ENCODE measurements at places on chromosomes 12 and 14.

GRCh38 chr12:55725556-55725955 is 3.3 kb downstream of the CD63 start:
- DNase-seq: no peak

GRCh38 chr12:3533703-3534386 is 42.8 kb downstream of the PRMT8 start:
- no peak for DNase-seq

- DNase-seq: no peak
Measured at GRCh38 chr14:97705976-97706375, 908.8 kb downstream of the VRK1 start.

DNA sequence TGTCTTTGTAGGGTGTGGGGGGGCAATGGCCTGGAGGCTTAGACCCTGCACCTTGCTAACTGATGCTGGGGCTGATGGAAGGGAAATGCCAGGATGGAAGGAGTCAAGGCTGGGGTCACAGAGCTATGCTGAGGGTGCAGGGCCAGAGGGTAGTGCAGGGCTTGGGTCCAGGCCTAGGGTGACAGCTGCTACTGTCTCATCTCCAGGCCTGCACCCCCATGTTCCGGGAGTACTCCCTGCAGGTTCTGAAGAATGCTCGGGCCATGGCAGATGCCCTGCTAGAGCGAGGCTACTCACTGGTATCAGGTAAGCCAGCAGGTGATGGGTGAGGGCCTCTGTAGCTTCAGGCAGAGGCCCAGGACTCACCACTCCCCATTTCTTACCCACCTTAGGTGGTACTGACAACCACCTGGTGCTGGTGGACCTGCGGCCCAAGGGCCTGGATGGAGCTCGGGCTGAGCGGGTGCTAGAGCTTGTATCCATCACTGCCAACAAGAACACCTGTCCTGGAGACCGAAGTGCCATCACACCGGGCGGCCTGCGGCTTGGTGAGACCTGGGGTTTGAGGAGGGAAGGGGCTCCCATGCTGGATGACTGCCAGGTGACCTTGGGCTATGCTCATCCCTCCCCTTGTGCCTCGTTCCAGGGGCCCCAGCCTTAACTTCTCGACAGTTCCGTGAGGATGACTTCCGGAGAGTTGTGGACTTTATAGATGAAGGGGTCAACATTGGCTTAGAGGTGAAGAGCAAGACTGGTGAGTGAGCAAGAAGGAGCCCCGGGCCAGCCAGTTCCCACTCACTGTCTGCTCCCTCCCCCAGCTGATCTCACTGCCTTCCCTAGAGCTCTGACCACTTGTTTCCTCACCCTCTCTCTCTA is 4.1 kb downstream of the SHMT2 start:
- no peak for DNase-seq

DNA sequence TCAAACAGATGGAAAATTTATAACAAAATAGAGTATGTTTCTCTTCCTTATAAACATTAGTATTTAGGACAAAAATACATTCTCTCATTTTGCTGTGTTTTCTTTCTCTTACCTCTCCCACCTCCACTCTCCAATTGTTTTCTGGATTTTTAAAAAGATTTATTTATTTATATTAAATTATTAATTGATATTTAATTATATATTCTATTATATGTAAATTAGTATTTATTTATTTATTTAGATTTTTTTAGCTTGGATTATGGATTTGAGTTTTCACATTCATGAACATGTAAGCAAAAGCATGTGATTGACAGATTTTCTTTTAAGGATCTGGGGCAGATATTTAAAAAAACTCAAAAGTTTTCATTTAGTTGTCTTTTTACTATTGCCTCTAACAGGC is 35.6 kb downstream of the SCN8A start:
- no peak for DNase-seq

- no peak for DNase-seq
Measured at GRCh38 chr14:27634056-27634970, 1036.5 kb upstream of the NOVA1 start.

- DNase-seq: no peak
Measured at GRCh38 chr12:52010692-52011601, 4.2 kb downstream of the TAMALIN start.
